Testis (tissue), 5 donors: ENCODE measurements at places on chromosomes 6 and 20. TPM values are rescaled to one million over a fixed set of nuclear protein-coding genes. Genes with fewer than 3 reads are reported as not detected.

The RSPH3 gene
- 23.6 TPM for total RNA-seq

The C20orf202 gene
- 1.1 TPM for total RNA-seq

The IP6K3 gene
- total RNA-seq = 0.16 TPM

The GSTA3 gene
- 28.7 TPM for total RNA-seq

The SLPI gene
- total RNA-seq = 8.2 TPM

The NNAT gene
- total RNA-seq = 6.2 TPM

The GLO1 gene
- total RNA-seq = 78.6 TPM

The CRISP3 gene
- 0.12 TPM for total RNA-seq

The C4B gene
- 96.7 TPM for total RNA-seq

The EYS gene
- 1.3 TPM for total RNA-seq

The TPD52L1 gene
- 20.6 TPM for total RNA-seq

The COL21A1 gene
- total RNA-seq = 10.5 TPM

The CLPSL1 gene
- total RNA-seq = not detected

The MROH8 gene
- total RNA-seq = 36.6 TPM

The TMEM244 gene
- total RNA-seq = not detected

The SLC23A2 gene
- total RNA-seq = 49.3 TPM
